ENCODE measurements at places on chromosomes 6 and 20.

- no peak for DNase-seq
Measured at GRCh38 chr6:1702580-1703051, 92.9 kb downstream of the FOXC1 start.

DNA sequence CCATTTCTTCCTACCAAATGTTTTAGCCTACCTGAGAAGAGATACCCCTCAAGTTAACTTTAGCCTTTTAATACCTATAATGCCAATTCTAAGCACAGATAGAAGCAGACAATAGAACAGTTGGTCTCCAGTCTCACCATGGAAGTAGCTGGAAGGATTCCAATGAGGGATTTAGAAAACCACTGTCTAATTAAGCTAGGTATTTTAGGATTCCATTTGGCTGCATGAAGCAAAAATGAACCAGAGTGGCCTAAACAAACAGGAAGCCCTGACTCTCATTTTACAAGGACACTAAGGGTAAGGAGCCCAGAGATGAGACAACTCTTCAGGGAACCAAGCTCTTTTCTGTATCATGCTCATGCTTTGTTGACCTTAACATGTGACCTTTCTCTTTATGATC, 199.2 kb downstream of the ALDH8A1 start:
- no peak for DNase-seq

DNA sequence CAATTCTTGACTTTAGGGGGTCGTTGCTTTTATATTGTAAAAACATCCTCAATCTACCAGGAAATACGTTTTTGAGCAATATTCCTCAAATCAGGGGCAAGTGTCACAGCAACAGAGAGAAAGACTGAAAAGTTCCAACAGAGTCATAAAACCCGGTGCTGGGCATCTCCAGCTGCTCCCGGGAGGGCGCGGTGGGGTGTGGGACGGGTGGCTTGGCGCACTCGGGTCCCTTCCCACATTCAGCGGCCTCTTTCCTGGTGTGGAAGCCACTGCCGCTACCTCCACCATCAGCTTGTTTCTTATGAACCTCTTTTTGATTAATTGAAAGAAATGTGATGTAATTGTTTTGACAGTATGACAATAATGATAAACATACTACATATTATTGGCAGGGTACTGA, 98.2 kb downstream of the IRF4 start:
- no peak for DNase-seq

DNA sequence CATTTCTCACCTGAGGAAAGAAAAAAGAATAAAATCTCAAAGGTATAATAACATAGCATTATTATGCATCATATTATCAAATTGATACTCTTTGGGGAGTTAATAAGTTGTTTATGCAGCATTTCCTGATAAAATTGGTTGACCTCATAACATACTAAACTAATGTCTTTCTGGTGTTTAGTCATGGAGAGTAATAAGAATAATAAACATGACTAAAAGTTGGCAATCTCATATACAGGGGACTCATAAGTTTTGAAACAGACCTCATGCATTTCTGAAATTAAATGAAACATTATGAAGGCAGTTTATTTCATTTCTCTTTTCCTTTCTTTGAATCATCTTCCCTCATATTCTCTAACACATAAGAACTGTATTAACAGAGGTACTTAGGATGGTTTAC, 60.5 kb upstream of the PRDM1 start:
- DNase-seq = no peak

DNA sequence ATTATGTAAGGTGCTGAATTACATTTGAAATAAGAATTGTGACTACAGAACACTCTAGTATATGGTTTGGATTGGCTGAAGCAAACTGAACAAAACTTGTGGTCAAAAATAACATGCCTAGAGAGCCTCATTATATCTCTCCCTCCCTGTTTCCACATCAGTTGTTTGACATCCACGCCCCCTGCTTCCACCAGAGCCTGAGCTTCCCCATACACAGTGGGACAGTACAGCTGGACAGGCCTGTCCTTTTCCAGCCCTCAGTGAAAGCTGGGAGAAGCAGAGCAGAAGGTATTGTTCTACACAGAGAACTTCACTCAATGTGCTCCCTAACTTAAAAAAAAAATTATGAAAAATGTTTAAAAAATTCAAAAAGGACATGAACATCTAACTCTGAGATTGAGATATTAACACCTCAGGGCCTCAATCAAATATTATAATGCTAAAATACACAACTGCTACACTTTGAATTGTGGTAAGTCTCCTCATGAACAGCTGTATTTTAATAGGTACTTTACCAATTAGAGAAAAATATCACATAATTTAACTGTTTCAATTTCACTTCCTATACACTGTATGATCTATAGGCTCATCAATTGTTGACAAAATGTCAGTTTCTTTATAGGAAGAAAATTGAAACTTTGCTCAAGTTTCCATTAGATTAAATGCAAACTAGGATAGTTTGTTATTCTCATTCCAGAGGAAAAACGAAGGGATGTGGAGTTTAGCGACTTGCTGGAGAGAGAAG, 44.9 kb upstream of the SCML4 start:
- DNase-seq = no peak

- DNase-seq = no peak
Measured at GRCh38 chr6:119536666-119537065, 187.1 kb upstream of the MAN1A1 start.

GRCh38 chr20:50003253-50003656, 20.5 kb downstream of the SNAI1 start:
- DNase-seq = no peak

GRCh38 chr6:168138436-168138835, 59.4 kb upstream of the FRMD1 start:
- DNase-seq = no peak

GRCh38 chr6:69973138-69973537, 106.8 kb downstream of the COL19A1 start:
- DNase-seq = no peak

- no peak for DNase-seq
Measured at GRCh38 chr6:100657678-100658330, 193.1 kb upstream of the SIM1 start.

DNA sequence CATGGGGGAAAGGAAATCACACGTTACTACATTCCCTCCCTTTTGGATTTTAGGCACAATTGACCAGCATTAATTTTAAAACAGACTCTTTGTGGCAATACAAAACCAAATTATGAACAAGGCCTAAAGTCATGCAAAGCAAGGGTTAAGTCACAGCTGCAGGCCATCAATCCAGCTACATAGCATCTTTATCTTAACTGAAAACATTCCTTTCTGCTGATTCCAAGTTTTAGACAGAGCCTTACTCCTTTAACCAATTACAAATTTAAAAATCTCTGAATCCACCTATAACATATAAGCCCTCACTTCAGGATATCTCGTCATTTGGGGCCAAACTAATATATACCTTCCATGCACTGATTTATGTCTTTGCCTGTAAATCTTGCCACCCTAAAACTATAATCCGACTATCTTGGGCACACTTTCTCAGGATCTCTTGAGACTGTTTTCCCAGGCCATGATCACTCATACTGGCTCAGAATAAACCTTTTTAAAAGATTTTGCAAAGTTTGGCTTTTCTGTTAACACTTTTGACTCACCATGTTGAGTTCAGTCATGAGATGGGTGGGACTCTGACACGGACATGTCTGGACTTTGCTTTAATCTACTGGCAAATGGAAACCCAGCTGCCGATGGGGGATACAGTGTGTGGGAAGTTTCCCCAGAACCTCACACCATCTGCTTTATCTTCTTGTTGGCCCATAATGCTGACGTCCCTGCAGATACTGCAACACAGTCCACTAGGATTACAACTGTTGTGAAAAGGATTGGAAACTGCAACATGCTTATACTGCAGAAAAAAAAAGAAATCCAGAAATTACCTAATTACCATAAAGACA, 757.0 kb downstream of the PTPRT start:
- no peak for DNase-seq

DNA sequence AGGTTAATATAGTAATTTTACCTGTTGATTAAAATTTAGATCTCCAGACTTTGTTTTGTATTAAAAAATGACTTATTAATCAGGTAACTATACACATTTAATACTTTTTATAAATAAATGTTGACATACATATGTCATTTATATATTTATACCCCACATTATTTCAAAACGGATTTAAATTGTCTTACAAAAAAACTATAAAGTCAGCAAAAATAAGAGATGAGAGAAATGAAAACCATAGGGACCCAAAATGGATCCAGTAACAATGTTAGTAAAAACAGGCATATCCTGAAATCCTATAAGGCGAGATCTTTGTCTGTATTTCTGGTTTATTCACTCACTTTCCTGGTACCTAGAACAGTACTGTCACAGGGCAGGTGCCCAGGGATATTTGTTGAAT, 91.5 kb downstream of the PACRG start:
- no peak for DNase-seq

GRCh38 chr6:44737829-44738528, 350.5 kb downstream of the CDC5L start:
- no peak for DNase-seq

GRCh38 chr6:158337332-158337731, 25.1 kb downstream of the TULP4 start:
- no peak for DNase-seq

DNA sequence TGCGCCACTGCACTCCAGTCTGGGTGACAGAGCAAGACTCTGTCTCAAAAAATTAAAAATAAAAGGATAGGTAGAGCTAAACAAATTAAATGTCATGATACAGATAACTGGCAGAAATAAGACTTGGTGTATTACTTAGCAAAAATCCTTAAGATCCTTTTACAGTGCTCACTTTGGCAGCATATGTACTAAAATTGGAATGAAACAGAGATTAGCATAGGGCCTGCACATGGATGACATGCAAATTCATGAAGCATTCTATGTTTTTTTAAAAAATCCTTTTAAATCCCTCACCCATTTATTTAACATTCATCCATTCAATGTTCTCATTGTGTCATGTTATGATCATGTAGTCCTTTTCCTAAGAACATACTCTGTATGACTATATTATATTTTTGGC, 528.8 kb downstream of the CD83 start:
- DNase-seq = no peak

DNA sequence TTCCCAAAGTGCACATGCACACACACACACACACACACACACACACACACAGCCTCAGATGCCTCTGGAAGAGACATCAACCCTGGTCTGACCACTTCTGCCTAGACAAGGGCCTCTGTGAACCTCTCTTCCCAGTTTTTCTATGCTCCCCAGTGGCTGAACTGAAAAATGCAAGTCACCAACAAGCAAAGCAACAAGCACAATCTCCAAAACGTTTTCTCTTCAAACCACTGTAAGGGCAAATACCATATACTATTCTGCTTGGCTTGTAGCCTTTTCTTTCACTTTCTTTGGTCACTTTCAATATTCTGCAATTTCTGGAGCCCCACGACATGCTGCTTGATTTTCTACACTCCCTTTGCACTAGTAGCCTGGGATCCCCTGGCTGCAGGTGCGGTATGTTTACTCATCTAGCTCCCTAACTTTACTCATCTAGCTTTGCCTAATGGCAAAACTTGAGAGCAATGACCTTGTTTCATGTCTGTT, 121.4 kb upstream of the DST start:
- no peak for DNase-seq

DNA sequence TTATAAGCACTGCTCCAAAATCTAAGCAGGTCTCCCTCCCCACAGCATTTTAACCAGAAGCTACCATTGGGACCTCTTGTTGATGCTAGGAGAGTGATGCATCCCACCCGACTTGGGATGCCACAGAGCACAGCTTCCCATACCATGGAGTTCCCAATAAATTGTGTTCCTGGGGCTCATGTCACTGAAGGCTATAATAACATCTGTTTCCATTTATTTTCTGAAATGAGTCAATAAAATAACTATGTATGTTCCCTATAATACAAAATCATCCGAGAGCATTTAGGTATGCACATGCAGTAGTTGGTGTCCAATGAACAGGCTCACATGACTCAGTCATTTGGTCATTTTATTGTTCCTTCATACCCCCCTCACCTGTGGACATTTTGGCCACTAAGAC, 204.2 kb downstream of the TBC1D7 start:
- no peak for DNase-seq

GRCh38 chr20:63246490-63247288, 7.6 kb downstream of the NKAIN4 start:
- DNase-seq = no peak

GRCh38 chr6:52426667-52427066, 6.5 kb downstream of the EFHC1 start:
- DNase-seq = no peak
